ENCODE measurements at places on chromosomes 2 and 18.
A peak's percentile ranks its signal among the peaks of the same experiment; 100 is the strongest.

DNA sequence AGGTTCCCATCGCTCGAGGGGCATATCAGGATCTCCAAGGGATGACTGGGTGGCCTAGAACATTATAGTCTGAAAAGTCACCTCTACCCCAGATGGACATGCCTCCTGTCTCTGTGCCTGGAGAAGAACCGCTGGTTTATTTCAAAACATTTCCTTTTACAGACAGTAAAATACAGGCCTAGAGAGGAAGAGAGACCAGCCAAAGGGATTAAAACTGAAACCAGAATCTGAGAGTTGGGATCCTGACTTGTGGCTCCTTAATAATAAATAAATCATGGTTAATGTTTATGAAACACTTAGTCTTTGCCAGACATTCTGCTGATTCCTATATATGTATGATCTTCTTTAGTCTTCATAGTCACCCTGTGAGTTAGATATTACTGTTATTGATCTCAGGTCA lies 153.7 kb downstream of the DDX1 start:
- DNase-seq: no peak

DNA sequence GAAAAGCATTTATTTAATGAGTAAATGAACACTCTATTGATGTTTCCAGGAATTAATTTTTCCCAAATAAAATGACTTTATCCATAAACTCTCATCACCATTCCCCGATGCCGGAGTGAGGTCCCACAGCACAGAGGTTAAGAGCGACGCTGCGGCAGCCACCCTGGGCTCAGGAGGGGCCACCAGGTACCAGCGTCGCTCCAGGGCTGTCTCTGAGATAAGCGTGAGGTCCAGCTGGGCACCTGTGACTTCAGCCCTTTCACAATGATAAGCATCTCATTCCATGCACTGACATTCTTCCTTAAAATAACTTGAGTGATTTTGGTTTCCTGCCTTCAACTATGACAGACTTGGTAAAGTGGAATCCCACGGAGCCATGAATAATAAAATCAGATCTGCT lies 182.1 kb downstream of the TWIST2 start:
- no peak for DNase-seq

DNA sequence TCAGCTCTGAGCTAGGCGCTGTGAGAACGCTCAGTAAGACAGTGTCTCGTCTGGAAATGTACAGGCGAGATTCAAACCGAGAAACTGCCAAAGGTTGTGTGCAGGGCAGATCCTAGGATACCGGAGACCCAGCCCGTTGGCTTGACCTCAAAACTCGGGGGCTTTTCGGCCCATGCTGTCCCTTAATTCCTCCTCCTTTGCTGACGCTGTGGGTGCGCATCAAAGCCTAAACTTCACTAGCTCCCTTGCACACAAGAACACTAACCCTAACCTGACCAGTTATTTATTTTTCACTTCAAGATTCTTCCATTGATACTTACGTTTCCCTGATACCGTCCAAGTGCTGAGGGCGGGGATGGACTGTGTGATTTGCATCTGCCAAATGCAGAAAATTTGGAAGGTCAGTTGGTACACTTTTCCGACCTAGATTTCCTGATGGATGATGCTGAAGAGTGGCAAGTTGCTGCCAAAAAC lies 1.0 kb upstream of the AAK1 start:
- DNase-seq: no peak

- DNase-seq: peak; percentile 14
Observed at GRCh38 chr2:111534910-111535352, 349.1 kb downstream of the ANAPC1 start.

GRCh38 chr2:109126501-109126860 lies 2.5 kb upstream of the SH3RF3 start:
- peak; percentile 87 for DNase-seq

- DNase-seq: no peak
Observed at GRCh38 chr2:216224388-216224787, 115.2 kb downstream of the XRCC5 start.

DNA sequence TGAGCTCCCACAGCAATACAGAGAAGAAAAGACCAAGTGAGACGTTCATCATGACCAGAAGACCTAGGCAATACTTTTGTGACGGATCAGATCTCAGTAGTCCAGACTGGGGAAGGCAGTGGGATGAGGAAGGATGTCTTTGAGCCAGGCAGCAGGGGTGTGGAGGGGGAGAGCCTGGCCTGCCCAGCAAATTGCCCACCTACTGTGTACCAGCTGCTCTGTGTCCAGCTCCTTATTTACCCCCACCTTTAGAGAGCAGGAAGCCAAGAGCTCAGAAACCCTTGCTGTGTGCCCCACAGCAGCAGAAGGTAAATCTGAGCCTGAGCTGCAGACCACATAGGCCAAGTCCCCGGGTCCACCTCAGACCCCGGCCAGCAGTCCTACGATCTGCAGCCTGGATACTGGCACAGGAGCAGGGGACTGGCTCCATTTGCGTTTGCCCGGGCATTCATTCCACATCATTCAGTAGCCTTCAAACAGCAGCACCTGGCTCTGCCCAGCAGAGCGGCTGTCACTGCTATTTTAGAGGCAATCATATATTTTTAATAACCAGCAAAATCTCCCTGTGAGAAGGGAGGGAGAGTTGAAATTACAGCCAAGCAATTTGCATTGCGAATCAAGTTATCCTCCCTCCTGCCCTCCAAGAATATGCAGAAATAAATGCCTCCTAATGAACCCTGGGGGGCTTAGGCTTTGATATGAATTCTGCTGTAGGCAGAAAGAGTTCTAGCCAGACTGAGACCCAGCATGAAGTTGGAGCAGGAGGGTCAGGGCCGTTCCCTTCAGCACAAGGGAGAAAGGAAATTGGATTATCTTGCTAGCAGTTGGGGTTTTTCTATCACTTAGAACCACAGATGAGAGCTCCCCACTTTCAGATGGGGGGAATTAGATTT lies 110.0 kb upstream of the FZD7 start:
- DNase-seq: no peak

DNA sequence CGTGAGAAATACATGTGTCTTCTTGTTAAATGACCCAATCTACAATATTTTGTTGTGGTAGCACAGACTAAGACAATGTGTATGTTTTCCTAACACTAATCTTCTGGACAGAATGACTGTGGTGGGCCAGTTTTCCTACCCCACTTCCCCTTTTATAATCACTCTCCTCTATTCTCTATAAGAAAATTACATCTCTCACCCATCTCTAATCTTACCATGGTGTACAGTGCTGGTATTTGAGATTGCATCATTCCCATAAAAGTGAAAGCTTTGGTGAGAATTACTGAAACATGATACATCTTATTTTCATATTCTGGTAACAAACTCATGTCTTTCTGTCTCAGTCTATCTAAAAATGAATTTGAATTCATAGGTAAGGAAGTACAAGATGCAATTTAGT lies 40.5 kb downstream of the CAVIN2 start:
- DNase-seq: no peak

DNA sequence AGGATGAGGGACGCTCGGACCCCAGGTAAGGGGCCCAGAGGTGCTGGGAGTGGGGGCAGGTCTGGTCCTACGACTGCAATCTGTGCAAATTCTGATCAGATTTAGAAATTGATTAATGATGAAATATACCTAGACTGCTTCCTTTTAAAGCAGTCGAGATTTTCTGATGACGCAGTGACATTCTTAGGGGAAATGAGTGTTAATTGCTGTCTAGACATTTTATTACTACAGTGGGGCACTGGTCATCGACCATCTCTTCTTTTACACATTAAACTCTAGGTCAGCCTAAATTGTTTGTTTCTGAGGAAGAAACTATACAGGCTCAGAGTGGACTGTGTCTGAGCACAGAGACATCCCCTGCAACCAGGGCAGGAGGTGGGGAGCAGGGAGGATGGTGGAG lies 154.4 kb upstream of the SALL3 start:
- no peak for DNase-seq

GRCh38 chr2:39266139-39266805 lies 22.5 kb upstream of the CDKL4 start:
- DNase-seq: no peak

GRCh38 chr2:119254601-119255080 lies 31.0 kb downstream of the STEAP3 start:
- no peak for DNase-seq

GRCh38 chr18:62959481-62959880 lies 244.1 kb downstream of the PHLPP1 start:
- no peak for DNase-seq

DNA sequence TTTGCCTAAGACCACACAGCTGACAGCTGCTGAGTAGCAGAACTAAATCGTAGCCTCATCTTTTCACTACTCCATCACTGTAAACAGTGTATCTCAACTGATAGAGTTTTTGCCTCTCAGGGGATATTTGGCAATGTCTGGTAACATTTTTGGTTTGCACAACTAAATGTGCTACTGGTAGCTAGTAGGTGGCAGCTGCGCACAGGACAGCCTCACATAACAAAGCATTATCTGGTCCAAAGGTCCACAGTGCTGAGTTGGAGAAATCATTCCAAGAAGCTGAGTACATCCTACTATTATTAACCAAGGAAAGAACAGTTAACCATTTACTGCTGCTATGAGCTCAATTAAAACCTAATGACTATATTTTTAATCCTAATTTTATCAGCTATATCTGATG lies 6.1 kb upstream of the CCDC102B start:
- no peak for DNase-seq

DNA sequence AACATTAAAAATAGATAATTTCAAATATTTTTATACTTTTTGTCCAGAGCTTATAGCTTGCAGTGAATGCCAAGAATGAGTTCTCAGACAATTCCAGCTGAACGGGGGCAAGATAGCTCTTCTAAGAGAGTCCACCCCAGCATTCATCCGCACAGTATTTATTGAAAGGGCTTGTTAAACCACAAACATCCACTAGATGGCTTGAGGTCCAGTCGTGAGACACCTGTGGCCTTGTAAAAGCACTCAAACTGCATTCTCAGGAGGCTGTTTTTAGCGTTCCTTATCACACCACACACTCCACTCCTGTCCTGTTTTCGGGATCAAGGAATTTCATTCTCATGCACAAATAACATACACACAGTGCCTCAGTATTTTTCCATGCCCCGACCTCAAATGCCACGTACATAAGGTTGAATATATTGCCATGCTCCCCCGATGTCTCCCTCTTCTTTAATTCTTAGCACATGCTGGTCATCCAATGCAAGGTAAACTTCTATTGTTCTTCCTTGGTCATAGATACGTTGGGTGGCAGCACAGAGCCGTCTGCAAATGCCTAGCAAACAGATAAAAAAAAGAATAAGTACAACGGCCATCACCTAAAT lies 47.4 kb downstream of the DNAJC10 start:
- DNase-seq: peak; percentile 55

DNA sequence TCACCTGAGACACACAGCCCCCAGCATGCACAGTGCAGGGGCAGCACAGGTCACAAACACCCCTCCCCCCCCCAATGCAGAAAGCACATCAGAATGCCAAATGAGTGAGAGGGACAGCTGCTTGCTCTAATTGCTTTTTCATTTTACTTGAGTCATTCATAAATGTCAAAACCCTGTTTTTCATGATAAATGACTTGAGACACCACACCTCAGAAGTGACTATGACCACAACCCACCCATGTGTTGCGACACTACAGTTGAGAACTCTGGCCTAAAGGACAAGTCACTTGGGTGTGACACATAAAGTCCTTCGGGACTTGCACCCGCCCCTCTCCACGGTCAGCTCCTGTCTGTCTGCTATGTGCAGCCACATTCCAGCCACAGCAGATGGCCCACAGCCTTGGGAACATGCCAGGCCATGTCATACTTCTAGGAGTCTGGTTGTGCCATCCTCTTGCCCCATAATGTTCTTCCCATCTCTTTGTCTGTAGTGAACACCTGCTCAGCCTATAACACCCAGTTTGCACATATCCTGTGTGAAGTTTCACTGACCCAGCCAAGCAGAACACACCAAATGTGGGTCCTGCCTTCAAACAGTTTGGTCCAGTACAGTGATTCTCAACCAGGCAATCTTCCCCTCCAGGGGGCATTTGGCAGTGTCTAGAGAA lies 30.2 kb upstream of the RIOK3 start:
- peak; percentile 35 for DNase-seq

Measured in brain microvascular endothelial cell (primary cell).